ENCODE measurements at places on chromosomes 11 and 22.
A peak's percentile ranks its signal among the peaks of the same experiment; 100 is the strongest.

DNA sequence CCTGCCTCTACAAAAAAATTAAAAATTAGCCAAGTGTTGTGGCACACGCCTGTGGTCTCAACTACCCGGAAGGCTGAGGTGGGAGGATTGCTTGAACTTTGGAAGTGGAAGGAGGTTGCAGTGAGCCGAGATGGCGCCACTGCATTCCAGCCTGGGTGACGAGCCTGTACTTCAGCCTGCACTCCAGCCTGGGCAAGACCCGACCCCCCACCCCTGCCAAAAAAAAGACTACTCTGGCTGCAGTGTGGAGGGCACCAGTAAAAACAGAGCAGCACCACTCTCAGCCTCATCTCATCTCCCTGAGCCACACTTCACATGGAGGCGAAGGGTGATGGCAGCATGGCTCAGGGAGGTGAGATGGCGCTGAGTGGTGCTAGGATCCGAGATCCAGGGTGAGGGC lies 50.3 kb upstream of the THY1 start:
- no peak for DNase-seq

DNA sequence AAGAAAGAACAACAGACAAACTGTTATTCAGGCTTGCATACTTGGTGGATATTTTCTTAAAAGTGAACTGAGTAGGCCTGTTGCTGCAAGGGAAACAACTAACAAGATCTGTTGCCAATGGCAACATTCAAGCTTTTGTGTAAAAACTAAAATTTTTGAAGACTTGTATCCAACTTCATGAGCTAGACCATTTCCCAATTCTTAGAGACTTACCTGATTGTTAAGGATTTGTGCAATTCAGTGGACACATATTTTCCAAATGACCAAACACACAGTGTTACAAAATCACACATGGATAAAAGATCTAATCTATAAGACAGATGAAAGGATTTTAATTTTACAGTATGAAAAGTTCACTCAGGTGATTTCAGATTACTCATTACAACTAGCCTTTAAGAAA lies 564.1 kb downstream of the CNTN5 start:
- no peak for DNase-seq

DNA sequence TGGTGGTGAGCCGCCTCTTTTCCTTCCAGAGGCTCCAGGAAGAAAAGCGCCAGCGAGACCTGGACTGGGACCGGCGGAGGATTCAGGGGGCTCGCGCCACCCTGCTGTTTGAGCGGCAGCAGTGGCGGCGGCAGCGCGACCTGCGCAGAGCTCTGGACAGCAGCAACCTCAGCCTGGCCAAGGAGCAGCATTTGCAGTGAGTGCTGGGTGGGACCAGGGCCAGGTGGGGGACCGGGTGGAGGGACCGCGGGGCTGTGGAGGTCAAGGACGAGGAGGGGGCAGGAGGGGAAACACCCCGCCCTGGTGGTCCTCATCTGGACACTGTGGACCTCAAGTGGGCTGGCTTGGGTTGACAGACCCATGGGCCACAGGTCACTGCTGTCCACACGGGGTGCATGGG lies 17.4 kb downstream of the RIBC2 start:
- DNase-seq: no peak

- no peak for DNase-seq
These were observed 129.0 kb downstream of the NECTIN1 start for GRCh38 chr11:119599864-119600541.

- DNase-seq: no peak
These were observed 34.0 kb upstream of the SLC22A25 start for GRCh38 chr11:63277345-63277943.

DNA sequence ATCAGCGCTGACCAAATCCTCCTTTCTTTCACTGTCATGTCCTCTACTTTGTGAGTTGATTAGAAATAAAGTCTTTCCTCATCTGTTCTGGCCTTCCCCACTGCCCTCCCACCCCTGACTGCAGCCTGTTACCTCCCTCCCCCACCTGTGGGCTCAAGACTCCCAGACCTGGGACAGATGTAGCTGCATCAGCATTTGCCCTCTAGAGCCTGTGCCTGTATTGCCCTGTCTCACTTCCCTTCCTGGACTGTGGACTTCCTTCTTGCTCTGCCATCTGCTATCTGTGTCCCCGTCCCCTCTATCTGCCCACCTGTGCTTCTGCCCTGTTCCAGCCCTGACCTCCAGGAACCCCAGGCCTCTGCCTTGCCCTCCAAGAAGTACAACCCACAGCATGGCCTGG lies 122.5 kb downstream of the GALNT18 start:
- no peak for DNase-seq

- peak; percentile 47 for DNase-seq
These were observed 10.2 kb upstream of the ALG8 start for GRCh38 chr11:78149646-78150045.

DNA sequence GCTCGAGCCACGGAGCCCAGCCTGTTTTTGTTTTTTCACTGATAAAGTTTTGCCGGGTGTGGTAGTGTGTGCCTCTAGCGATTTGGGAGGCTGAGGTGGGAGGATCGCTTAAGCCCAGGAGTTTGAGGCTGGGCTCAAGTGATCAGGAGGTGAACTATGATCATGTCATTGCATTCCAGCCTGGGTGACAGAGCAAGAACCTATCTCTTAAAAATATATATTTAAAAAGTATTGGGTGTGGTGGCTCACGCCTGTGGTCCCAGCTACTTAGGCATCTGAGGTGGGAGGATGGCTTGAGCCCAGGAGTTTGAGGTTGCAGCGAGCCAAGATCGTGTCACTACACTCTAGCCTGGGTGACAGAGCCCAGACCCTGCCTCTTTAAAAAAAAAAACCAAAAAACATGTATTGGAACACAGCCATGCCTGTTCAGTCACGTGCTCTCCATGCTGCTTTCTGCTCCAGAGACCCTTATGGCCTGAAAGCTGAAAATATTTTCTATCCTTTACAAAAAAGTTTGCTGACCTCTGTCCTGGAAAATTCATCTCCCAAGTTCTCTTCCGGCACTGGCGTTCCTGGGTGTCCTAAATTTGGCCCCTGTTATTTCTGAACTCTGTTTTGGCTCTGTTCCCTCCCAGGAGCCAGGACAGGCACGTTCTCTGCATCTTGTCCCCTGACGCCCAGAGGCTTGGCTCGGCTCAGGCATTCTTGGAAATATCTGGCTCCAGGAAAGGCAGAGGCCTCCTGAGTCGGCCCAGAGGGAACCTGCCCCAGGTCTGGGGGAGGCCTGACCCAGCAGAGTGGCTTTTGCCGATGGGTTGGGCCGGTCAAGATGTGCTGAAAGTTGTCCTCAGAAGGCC lies 61.3 kb upstream of the PPP6R3 start:
- no peak for DNase-seq

- DNase-seq: peak; percentile 85
These were observed 465 bp downstream of the SUN2 start for GRCh38 chr22:38755155-38755910.

GRCh38 chr11:61602775-61603569 lies 22.1 kb upstream of the SYT7 start:
- no peak for DNase-seq

GRCh38 chr22:47966316-47966715 lies 1203.9 kb downstream of the TBC1D22A start:
- DNase-seq: no peak

- DNase-seq: no peak
These were observed 24.1 kb downstream of the FDX1 start for GRCh38 chr11:110453684-110454354.

DNA sequence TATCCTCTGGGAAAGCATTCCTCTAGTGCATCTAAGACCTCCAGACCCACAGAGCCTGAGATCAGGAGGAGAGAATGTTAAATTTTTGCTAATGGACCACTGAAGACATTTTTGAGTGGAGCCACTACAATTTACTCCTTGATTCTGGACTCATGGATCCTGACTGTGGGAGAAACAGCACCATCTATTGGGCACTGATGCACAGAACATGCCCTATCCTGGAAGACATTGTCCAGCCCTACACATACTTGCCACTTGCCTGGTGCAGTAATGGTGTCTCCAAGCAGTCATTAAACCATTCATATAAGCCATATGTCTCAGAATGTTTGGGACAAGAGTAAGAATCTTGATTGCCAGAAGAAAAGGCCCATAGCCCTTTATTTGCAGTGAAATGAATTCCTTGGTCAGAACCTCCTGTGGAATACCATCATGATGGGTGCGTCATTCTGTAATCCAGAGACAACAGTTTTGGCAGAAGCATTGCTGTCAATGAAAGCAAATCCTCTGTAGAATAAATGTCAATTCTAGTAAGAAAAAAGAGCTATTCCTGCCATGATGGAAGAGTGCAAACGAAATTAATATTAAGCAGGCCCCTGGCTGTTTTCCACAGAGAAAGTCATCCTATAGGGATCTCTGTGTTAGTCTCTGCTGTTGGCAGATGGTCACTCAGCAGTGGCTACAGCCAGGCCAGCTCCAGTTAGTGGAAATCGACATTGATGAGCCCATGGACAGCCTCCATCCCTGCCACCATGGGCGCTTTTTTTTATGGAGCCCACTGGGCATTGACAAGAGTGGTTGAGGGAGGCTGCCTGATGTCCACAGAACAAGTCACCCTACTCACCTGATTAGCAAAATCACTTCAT lies 43.5 kb downstream of the GGTLC2 start:
- peak; percentile 12 for DNase-seq

DNA sequence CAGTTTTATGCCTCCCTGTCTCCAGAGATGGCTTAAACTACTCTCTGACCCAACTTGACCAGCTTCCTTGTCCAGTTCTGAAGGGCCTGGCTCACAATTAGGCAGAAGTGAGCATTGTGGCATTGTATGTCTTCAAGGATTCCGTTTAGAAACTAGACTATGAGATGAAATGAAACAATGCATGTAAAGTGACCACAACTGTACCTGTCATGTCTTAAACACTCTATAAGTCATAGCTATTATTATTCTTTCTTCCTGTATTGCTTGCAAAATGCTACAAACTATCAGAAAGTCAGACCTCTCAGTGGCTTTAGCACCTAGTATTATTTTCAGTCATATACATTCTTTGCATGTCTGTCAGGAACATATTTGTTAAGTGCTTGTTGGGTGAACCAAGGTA lies 127.9 kb upstream of the MTMR2 start:
- DNase-seq: no peak

DNA sequence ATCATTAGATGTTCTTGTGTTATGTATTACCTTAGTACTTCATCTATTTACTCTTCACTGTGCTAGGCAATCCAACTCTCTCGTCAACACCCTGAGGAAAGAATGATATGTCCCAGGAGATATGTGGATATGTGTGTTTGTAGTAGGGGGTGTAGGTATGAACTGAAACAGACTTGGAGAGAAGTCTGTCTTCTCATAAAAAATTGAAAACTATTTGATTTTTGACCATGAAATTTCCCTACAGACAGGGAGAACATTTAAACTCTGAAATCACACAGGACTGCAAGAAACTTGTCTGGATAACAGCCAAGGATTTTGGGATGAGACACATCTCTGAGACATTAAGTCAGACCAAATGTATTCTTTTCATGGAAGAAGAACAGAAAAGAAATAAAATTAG lies 967.0 kb upstream of the FAT3 start:
- DNase-seq: no peak

DNA sequence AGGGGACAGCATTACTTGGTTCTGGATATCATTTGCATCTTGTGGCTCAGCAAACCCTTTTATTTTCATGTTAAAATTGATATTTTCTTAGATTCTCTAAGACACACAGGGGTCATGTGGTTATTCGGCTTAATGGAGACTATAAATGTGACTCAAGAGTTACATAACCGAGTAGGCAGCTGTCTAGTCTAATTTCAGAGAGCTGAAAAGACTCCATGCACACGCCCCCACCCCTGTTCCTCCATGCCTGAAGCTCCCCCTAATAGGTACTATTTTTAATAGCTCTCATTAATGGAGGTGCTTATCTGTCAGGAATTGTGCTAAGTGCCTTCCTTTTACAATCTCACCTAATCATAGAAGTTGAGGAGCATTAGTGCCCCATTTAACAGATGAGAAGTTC lies 189.2 kb upstream of the ARHGAP20 start:
- no peak for DNase-seq

GRCh38 chr11:107549253-107549953 lies 16.1 kb downstream of the ALKBH8 start:
- DNase-seq: peak; percentile 60

- no peak for DNase-seq
These were observed 173.2 kb downstream of the LARGE1 start for GRCh38 chr22:33747029-33747428.

DNA sequence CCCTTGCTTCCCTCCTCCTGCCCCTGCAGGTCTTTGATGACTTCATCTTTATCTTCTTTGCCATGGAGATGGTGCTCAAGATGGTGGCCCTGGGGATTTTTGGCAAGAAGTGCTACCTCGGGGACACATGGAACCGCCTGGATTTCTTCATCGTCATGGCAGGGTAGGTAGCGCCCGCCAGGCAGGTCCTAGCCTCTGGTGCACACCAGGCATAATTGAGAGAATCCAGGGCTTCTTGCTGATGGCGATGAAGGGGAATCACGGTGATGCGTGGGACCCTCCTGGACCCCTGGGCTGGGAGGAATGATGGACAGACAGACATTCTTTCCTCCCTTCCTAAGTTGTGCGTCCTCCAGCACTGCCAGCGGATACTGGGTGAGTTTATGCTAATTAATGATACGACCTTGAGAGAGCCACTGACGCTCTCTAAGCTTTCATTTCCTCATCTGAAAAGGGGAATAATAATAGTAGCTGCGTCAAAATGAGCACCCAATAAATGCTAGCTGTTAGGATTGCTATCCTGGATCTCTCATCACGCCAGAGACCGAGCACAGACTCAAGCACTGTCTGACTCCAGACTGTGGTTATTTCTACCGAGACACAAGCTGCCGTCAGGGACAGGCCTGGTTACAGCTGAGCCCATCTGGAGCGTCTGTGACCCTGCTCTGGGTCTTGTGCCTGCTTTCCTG lies 30.1 kb downstream of the CACNA1I start:
- no peak for DNase-seq

DNA sequence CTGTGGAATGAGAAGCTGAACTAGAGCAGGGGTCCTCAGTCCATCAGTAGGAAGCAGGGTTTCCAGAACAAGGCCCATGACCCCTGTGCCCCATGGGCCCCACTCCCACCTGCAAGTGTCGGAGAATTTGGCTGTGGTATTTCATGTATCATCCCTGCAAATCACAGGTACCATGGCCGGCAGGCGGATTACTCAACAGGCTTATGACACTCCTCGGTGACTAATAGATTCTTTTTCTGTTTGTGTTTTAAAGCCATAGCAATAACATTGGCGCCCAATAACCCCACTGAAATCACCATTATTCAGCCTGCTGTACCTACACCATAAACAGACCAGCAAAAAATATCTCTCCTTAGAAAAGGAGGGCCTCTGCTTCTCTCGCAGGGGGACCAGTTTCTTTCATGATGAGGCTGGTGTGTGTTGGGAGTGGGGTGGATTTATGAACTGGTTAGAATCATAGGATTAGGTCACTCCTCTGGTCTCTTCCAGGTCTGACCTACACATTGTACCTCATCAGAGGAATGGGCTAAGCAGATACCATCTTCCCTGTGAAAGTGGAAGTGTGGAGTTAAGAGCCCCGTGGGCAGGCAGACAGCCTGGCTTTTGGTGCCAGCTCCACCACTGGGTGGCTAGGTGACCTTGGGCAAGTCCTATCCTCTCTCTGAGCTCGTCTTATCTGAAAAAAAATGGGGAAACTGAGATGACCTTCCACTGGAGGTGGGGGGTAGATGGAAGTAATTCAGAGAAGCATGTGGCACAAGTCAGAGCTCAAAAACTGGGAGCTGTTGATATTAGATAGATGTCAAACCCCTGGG lies 60.2 kb upstream of the WNT11 start:
- no peak for DNase-seq

GRCh38 chr11:7611411-7611810 lies 61.9 kb downstream of the CYB5R2 start:
- no peak for DNase-seq

Data from midbrain (tissue), 1 donor.